ENCODE measurements at places on chromosomes 6 and 20. TPM values are rescaled to one million over a fixed set of nuclear protein-coding genes. Genes with fewer than 3 reads are reported as not detected.

DNA sequence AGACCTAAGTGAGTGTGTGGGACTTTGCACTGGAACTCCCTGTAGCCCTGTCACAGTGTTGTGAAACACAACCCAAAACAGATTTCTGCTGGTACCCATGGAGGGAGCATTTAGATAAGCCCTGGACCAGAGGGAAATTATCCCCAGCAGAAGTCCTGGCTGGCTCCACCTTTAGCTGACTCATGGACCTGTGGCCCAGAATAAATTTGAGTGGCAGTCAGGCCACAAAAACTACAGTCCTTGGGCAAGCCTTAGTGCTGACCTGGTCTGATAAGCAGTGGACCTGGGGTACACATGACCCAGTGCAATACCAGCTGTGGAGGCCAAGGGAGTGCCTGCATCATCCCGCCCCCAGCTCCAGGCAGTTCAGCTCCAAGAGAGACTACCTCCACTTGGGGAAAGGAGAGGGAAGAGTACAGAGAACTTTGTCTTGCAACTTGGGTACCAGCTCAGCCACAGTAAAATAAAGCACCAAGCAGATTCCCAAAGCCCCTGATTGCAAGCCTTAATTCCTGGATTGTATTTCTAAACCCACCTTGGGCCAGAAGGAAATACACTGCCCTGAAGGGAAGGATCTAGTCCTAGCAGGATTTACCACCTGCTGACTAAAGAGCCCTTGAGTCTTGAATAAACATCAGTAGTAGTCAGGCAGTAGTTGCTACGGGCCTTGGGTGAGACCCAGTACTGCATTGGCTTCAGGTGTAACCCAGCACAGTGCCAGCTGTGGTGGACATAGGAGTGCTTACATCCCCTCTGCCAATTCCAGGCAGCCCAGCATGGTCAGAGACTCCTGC lies 140.4 kb upstream of the COL21A1 start:
- no peak for DNase-seq

DNA sequence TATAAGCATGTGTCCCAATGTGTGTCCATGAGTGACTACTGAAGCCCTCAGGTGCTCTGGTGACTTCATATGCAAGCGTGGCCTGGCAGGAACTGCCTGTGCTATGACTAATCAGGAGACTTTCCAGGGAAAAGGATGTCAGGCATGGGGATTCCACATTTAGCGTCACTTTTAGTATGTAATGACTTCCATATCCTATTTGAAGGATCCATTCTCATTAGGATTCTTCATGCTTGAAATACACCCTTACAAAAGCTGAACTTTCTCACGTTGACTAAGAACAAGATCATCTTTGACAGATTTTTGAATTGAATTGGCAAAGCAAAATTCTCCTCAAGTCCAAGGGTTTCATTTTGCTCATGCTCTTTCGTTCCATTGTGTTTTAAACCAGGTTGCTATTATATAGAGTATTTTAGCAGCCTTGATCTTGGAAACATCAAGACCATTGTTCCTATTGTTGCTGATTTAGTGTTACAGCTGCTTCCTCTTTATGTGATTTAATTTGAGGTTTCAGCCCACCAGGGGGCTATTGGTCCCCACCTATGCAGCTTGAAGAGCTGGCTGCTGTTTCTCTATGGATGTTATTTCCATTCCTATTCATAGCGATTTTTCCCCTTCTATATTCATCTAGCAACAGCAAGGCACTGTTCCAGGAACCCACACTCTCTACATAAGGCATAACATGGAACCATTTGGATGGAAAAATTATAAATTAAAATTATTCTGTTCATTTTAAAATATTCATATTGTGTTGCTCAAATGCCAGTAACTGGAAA lies 418.6 kb downstream of the CDKAL1 start:
- peak; percentile 86 for DNase-seq

- no peak for DNase-seq
These were observed 519.4 kb downstream of the CDKAL1 start for GRCh38 chr6:21053612-21054011.

GRCh38 chr20:19277381-19277780 lies 64.9 kb downstream of the SLC24A3 start:
- DNase-seq: no peak

- no peak for DNase-seq
These were observed 8.4 kb upstream of the KIZ start for GRCh38 chr20:21117521-21117920.

The FAM83C gene
- not detected for total RNA-seq

- DNase-seq: no peak
These were observed 179.8 kb upstream of the NOX3 start for GRCh38 chr6:155635416-155635815.

DNA sequence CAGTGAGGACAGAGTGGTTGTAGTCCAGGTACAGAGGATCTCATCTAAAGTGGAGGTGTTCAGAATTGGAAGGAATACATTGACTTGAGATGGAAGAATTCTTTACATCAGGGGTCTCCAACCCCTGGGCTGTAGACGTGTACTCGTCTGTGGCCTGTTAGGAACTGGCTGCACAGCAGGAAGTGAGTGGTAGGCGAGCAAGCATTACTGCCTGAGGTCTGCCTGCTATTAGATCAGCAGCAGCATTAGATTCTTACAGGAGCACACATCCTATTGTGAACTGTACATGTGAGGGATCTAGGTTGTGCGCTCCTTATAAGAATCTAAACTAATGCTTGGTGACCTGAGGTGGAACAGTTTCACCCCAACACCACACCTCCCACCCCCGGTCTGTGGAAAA lies 121.1 kb downstream of the CDKAL1 start:
- no peak for DNase-seq

GRCh38 chr20:43715511-43715910 lies 11.3 kb downstream of the GTSF1L start:
- no peak for DNase-seq

DNA sequence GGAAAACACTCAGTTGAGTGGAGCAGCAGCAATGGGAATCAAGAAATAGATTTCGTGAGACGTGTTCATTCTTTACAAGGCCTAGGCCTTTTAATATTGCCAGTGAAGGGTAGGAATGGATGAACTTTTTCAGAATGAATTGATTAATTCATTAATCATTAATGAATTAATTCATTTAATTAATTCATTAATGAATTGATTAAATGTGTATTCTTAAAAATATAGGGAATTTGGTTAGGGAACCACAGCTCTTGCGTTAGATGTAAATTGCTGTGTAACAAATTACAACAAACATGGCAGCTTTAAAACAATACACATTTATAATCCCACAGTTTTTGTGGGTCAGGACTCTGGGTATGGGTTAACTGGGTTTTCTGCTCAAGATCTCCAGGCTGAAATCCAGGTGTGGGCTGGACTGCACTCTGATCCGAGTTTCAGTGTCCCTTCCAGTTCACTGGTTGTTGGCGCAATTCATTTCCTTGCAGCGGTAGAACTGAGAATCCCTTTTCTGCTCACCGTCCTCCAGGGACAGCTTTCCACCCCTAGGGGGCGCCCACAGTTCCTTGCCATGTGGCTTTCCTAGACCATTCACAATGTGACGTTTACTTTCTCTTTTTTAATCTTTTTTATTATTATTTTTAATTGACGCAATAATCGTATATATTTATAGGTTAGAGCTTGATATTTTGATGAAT lies 32.8 kb upstream of the BCAS1 start:
- no peak for DNase-seq

- DNase-seq: no peak
These were observed 74.8 kb downstream of the TULP4 start for GRCh38 chr6:158387036-158387435.

The TRIM15 gene
- total RNA-seq: not detected

DNA sequence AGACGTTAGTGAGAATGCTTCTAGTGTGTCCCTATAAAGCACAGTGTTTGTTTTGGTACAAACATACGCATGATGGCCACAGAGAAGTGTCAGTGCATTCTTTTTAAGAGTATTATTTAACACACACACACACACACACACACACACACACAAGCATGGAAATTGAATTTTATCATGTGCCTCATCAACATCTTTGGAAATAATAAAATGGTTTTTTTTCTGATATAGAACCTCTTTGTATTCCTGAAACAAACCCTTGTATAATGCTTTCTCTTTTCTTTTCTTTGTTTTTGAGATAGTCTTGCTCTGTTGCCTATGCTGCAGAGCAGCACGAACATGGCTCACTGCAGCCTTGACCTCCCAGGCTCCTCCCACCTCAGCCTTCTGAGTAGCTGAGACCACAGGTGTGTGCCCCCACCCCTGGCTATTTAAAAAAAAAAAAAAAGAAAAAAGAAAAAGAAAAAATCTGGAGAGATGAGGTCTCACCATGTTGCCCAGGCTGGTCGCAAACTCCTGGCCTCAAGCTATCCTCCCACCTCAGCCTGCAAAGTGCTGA lies 116.2 kb upstream of the SYNDIG1 start:
- no peak for DNase-seq

The BNIP5 gene
- total RNA-seq: 0.07 TPM

The PRL gene
- not detected for total RNA-seq

- DNase-seq: no peak
These were observed 40.4 kb upstream of the POPDC3 start for GRCh38 chr6:105220186-105220585.

The TRIM10 gene
- total RNA-seq: not detected

DNA sequence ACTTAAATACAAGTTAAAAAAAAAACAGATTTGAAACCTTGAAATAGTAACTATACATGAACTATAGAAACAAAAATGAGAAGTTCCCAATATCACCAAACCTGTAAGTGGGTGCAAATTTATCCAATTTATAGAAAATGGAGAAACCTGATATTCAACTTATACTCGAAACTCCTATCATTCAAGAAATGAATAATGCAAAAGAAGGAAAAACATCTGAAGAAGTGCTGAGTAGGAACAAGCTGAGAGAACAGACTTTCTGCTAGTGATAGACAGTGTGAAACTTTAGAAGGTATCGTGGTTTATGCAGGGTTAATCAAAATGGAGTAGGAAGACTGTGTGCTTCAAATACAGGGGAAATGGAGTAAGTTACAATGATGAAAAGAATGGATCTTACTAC lies 4.5 kb downstream of the GPR63 start:
- no peak for DNase-seq

GRCh38 chr20:4549711-4550259 lies 171.9 kb upstream of the PRND start:
- no peak for DNase-seq

DNA sequence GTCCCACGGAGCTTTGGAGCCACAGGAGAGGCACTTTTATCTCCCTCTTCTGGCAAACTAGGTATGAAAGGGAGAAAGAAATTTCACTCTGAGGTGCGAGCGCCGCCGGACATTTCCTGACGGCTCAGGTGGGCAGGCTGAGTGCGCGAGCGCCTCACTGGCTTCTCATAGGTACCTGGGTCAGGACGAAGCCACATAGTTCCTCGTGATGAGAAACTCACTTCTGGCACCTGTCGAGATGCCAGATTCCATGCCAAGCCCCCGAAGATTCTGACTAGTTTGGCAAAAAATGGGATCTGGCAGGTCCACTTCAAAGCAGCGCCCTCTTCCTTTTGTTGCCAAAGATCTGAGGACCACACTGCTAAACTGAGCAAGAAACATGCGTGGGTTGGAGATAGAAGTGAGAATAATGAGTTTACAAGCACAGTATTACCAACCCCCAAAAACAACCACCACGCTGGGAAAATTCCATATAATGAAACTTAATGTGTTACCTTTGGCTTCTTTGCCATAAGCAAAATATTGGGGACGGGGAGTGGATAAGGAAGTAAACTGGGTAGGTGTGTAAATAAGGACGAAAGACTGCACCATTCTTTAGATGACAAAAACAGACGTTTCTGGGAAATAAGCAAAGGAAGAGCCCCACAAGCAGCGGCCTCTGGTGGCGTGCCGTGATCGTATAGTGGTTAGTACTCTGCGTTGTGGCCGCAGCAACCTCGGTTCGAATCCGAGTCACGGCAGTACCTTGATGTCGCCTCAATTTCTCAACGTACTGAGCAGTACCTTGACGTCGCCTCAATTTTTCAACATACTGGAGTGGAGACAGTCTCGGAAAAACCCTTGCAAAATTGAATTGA lies 89.8 kb upstream of the PRSS16 start:
- DNase-seq: no peak

GRCh38 chr6:53598265-53598907 lies 53.5 kb upstream of the GCLC start:
- DNase-seq: no peak

GRCh38 chr6:14645221-14645620 lies 527.6 kb downstream of the CD83 start:
- DNase-seq: no peak

The APOM gene
- 1.3 TPM for total RNA-seq

The PRDM1 gene
- total RNA-seq: 2.7 TPM

DNA sequence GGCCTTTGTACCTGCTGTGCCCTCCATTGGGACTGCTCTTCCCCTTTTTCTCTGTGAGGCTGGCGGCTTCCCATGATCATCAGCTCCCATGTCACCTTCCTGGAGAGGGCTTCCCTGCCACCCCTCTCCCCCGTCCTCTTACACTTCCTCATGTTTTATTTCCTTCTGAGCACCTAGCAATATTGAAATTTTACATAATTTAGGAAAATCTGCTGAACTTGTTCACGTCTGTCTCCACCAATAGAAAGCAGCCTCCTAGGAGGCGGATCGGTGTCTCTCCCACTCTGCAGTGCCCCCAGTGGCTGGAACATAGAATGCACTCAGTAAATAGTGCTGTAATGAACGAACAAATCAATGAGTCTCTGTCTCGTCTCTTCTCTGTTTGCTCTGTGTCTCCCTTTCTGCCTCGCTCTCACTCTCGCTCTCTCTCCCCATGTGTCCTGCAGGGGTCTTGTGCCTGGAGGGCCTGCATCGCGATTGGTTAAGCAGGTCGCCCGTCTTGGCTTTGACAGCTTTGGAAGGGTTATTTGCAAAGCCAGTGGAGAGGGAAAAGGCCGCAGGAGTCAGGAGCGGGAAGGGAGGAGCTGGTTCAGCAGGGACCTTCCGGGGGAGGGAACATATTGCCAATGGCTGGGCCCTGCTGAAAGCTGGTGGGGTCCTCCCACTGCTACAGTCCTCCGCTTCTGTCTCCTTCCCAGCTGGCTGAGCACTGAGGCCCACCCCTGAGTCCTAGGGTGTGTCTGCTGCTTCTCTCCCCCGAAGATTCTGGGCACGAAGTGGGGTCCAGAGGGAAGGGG lies 12.1 kb upstream of the OCSTAMP start:
- no peak for DNase-seq

DNA sequence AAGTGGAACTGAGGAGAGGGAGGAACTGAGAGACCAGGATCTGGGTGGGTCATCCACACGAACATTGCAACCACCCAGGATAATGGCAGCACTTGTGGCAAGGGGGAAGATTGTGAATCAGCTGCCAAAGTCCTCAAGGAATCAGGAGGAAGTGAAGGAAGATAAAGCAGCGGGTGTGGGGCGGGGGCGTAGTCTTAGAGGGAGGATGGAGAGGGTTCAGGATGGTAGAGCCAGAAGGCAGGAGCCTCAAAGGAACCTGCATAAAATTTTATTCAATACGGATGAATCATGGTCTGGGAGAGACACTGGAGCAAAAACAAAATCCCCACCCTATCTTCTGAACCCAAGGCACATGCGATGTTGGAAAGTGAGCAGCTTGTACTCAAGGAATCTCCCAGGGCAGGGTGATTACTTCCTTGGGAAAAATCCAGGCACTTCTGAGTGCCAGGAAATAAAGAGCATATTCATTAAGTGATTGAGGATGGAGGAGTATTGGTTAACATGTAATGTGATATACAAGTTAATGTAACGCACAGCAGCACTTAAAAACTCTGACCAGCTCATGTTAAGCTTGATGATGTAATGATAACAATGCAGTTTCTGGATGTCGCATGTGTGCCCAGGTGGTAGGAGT lies 82.0 kb upstream of the B3GAT2 start:
- no peak for DNase-seq

GRCh38 chr6:72798196-72798595 lies 176.3 kb downstream of the KCNQ5 start:
- no peak for DNase-seq

The C2 gene
- total RNA-seq: 0.07 TPM

The TINAG gene
- total RNA-seq: 0.75 TPM
